Right lung (tissue), 10 donors: ENCODE measurements at places on chromosomes 3 and 15. TPM values are rescaled to one million over a fixed set of nuclear protein-coding genes. Genes with fewer than 3 reads are reported as not detected.
A peak's percentile ranks its signal among the peaks of the same experiment; 100 is the strongest.

DNA sequence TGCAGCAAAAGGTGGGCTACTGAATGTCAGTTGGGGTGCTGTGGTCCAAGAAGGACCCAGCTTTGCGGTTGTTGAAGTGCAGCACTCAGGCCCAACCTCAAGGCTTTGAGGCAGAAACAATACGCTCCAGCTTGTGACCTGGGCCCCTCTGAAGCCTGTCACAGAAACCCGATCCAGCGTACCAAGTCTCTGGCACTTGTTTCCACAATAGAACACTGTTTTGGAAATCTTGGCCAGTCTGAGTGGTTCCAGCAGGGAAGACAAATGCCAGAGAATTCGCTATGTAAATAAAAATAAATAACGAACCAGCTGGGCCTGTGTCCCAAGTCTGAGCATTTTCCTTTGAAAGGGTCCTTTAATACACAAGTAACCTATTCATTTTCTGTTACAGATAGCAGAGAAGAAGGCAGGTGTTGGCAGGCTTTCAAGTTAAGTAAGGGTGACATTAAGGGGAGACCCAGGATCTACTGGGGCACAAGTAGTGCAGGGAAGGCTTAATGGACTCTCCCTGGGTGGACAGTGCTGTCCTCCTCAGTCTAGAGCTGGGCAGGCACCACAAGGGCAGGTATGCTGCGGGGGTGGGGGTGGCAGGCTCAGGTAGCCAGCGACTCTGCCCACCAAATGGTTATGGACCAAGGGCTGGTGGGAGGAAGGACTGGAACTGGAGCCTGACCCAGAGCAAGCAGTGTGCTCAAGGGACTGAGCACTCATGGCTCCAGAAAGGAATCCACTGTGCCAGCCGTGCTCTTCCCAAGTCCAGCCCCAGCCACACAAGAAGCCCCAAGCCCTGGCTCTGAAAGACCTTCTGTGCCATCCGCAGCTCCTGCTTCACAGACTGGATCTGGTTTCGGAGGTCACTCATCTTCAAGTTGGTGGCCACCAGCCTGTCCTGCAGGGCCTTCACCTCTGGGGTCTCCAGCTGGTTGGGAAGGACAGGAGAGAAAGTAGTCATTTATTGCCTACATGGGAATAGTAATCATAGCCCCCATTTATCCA, 26.3 kb downstream of the CCDC13 start:
- DNase-seq, result peak; percentile 83

DNA sequence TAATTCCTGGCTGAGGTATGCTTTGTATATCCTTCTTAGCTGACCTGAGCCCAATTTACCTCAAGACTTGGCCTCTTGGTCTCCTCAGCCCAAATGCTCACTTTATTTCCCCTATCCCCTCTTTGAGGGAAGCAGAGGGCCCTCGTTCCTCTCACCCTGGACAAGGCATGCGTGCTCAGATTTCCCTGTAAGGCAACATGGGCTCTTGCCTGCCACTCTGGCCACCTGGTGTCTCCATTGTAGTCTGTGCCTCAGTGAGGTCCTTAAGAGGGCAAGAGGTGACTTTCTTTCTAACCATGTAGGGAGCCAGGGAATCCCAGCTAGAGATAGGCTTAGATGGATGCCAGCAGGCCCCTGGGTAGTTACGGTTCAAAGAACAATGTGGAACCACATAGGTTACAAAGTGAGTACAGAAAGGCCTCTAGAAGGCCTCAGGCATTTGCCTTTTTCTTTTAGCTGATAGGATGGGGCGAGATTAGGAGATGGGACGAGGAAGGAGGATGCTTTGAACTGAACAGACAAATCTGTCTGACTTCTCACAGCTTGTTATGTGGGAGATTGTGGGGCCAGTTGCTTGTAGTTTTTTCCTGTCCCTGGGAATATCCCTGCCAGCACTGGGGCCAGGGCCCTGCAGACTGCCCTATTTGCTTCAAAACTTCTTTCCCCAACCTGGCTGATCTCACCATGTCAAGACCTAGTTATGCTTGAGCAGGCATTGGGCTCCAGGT, 1.1 kb upstream of the INTS14 start:
- no peak for DNase-seq

Gene ILDR1
- 4.7 TPM for polyA plus RNA-seq

Gene SAXO2
- polyA plus RNA-seq, result 14.5 TPM

DNA sequence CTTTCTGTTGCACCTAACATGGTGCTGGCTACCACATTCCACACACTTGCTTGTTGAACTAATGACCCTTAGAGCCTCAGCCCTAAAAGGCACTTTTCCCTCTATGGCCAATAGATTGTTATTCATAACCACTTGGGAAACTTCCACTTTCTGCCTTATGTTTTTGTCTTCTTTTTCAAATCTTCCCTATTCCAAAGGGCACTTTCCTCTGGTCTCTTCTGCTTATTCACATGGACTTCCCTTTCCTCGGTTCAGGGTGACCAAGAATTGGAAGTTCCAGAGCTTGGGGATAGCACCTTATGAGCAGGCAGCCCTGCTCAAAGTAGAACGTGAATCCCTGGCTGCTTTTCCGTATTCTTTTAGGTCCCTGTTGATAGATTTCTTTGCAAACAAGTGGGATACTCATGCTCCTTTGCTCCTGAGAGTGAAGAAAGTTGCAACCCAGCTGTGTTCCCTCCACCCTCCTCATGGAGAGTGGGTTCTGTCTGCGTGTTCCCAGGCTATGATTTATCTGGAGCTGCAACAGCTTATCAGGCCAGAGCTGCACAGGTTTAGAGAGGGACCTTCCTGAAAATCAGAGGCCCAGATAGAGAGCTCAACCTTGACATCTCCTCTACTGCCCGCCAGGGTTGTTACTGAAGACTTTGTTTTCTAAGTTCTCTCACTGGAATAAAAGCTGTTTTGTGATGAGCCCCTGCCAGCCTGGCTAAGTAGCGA, 58.8 kb upstream of the MYZAP start:
- no peak for DNase-seq

DNA sequence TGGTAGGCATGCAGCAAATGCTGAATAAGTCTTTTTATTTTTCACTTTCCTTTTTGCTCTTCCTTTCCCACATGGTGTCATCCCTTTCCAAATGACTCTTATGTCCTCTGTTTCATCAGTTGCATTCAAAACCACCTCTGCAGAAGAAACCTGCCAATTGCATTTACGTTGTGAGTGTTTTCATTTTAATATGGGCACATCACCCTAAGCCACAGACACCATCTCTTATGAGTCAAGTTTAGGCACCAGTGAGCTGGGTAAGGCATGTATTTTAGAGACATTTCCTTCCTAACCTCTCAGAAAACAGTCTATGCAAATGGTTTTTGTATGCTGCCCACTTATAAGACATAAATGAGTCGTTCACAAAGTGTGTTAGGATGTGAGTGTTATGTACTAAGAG, 223.3 kb upstream of the ADAMTS9 start:
- DNase-seq, result no peak

Gene PLA2G4D
- 0.12 TPM for polyA plus RNA-seq

DNA sequence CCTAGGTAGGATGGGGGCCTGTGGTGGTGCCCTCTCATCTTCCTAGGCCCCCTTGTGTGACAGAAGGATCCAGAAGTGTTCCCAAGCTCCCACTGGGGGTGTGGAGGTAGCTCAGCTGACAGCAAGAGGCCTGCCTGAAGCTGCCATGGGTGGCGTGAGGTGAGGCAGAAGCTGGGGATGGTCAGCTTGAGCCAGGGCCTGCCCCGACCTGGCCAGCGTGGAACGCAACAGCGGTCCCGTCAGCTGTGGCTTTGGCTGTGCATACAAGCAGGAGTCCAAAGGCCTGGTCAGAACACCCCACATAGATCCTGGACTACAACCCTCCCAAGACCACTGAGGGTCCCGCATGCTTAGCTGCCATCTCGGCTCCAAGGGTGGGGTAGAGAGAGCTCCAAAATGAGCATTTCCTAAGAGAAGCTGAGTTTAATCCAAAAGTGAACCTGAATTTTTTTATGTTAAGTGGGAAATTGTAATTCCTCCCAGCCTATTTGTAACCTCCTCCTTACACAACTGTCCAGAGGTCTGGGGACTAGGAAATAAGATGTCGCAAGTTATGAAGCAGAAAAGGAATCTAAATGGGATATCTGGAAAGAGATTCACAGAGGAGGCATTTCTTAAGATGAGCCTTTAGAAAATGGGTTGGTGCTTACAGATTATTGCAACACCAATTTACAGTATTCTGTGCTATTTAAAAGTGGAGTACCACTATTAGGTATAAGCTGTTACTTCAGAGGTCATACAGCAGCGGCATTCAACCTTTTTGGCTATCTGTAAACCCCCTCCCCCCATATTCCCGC, 9.9 kb upstream of the PLA2G4D start:
- DNase-seq, result no peak

GRCh38 chr3:189978753-189979152, 141.9 kb downstream of the P3H2 start:
- DNase-seq, result no peak

- DNase-seq, result no peak
These were observed 64.9 kb downstream of the PLSCR2 start for GRCh38 chr3:146404436-146404835.
